ENCODE measurements at places on chromosomes 12 and 14.

GRCh38 chr12:50662116-50662510, 101.8 kb upstream of the ATF1 start:
- no peak for DNase-seq

GRCh38 chr12:85152311-85152729, 116.2 kb downstream of the LRRIQ1 start:
- no peak for DNase-seq

GRCh38 chr14:98173305-98173704, 1098.7 kb downstream of the BCL11B start:
- DNase-seq: no peak

DNA sequence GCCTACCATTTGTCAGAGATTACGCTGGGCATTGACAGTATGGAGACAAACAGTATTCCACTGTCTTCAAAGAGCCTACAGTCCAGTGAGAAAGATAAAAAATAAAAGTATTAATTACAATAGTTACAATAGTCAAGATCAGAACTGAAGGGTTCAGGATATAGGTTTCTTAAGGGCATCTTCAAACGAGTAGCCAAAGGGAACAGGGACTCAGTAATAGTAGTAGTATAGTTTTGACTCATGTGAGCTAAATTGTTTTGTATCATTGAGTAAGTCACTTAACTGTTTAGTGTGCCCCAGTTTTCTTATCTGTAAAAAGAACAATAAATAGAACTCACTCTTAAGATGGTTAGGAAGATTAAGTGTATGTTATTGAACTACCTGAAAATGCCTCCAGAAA, 123.6 kb downstream of the METTL25 start:
- DNase-seq: no peak

GRCh38 chr14:102848830-102849525, 71.7 kb downstream of the TRAF3 start:
- DNase-seq: no peak

DNA sequence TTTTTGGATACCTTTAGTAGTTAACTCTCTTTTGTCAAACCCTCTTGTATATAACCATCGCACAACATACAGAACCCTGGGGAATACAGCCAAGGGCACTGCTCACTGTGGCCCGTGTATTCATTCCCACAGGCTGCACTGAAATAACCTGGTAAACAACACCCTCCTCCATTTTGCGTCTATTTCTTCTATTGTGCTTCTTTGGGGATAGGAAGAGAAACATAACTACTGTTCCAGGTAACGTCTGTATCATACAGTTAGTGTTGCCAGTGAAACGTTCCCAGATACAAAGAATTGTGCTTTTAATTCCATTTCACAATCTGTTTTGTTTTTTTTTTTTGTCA, 9.6 kb downstream of the C12orf76 start:
- DNase-seq: no peak

DNA sequence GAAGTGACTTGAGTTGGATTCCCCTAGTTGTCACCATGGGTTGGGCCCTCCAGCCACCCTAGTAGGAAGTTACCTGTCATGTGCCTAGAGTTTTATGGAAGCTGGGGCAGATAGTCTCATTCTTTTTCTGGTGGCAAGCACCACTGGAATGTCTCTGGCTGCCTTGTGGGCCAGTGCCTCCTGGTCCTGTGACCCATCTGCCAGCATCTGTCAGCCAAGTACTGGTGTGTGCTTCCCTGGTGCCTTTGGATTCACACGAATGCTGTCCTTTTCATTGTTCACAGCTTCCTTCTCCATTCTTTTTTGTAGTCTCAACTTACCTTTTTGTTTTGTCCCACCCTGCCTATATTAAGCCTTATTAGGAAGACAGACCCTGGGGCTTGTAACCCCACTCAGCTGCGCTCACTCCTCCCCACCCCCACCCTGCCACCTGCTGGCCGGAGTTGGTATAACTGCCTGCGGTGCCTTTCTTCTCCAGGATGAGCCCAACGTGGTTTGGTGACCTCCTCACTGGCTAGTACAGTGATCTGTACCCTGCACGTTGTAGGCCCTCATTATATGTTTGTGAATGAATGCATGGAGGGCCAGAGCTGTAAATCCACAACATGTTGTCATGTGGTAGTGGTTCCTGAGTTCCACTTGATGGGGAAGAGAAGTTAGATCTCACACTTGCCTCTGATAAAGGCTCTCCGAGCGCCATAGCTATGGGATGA, 125.7 kb downstream of the TSPAN9 start:
- peak; percentile 28 for DNase-seq

- DNase-seq: no peak
These were observed 14.1 kb upstream of the NOP2 start for GRCh38 chr12:6582196-6582595.

- DNase-seq: no peak
These were observed 12.6 kb downstream of the TMTC1 start for GRCh38 chr12:29771165-29771564.

GRCh38 chr12:125512541-125513298, 447.5 kb downstream of the AACS start:
- no peak for DNase-seq

GRCh38 chr12:11765421-11765816, 115.9 kb downstream of the ETV6 start:
- DNase-seq: no peak

DNA sequence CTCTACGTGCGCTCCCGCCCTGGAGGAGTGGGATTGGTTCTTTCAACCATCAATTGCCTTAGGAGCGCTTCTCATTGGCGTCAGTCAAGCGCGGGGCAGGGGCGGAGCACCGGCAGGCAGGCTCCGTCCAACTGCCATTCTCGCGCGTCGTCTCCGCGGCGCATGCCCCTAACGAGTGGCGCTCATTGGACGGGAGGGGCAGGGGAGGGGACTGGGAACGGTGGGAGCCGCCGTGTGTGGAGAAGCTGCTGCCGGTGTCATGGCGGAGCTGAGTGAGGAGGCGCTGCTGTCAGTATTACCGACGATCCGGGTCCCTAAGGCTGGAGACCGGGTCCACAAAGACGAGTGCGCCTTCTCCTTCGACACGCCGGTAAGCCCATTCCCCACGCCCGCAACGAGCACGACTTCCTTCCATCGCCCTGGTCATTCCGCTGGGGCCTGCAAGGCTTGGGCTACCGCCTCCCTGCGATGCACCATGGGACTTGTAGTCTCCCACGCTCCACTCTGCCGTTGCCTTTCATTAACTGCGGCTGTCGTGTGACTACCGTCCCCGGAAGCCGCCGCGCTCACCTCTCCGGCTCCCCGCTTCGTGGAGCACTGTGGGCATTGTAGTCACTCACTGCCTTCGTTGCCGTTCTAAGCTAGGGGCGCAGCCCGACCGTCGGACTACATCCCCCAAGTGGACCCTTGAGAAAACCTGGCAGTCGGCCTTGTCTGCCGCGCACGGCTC, at the start of gene USP5:
Gene USP5, plus strand, starts transcription at position 230 of the 730 bp plus-strand sequence. Its CDS starts 30 bp downstream, at position 260.
- peak; percentile 98 for DNase-seq

- peak; percentile 87 for DNase-seq
These were observed 16.1 kb upstream of the PLEKHG6 start for GRCh38 chr12:6294156-6295093.

DNA sequence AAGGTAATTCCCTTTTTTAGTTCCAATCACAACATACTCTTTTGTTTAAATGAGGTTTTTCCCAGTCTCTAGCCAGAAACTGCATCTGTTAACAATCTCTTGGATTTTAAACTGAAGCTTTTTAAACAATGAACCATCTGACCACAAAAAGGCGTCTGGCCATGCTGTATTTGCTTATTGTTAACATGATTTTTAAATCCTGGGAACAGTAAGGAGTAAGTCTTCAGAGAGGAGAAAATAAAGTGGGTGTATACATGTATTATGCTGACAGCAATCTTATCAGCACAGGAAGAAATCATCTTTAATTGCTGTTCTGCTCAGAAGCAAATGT, 106.2 kb downstream of the DAAM1 start:
- DNase-seq: no peak

DNA sequence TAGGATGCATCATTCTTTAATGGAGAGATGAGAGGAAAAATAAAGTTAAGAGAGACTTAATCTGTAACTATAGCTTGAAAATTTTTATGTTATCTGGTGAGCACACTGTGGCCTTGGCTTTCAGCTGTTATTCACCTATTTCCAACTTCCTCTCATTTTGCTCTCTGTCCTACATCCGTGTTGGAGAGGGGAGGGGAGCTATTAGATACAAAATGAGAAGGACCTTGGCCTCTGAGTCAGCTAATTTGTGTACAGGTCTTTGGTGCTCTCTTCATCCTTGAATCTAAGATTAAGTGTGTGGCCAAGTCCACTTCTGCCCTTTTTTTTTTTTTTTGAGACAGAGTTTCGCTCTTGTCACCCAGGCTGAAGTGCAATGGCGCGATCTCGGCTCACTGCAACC, 887 bp upstream of the APOBEC1 start:
- peak; percentile 40 for DNase-seq

- DNase-seq: no peak
These were observed 55.0 kb downstream of the TAOK3 start for GRCh38 chr12:118317729-118318128.

GRCh38 chr12:104514092-104514810, 57.5 kb downstream of the CHST11 start:
- DNase-seq: no peak

DNA sequence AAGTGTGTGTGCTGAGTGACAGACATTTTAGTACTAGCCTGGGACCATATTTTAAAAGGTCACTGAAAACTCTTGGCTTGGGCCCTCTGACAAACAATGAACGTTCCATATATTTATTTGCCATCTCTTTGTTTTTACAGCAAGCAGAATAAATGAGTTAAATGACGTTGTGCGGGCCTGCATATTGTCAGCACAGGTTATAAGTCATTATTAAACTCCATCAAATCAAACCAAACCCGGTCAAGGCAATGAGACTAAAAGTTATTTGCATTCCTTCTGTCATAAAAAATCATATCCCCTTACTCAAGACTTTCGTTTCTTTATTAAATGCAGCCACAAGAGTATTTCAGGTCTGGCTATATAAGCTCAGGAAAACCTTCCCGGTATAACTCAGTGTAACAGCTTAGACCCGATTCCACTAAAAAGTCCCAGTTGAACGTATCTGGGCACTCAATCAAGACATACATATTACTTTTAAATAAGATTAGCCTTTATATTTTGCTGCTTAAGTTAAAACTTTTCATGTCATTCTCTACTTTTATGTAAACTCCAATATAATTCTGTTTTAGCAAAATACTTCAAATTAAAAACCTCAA, 84.9 kb downstream of the DICER1 start:
- DNase-seq: no peak

DNA sequence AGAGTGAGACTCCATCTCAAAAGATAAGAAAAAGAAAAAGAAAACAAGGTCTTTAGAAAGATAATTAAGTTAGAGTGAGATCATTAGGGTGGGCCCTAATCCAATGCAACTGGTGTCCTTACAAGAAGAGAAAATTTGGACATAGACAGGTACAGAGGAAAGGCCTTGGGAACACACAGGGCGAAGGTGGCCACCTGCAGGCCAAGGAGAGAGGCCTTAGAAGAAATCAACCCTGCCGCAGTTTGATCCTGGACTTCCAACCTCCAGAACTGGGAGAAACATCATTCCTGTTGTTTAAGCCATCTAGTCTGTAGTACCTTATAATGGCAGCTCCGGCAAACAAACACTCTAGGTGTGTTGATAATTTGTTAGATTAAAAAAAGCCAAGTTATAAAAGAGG, 491.9 kb downstream of the MED13L start:
- no peak for DNase-seq

DNA sequence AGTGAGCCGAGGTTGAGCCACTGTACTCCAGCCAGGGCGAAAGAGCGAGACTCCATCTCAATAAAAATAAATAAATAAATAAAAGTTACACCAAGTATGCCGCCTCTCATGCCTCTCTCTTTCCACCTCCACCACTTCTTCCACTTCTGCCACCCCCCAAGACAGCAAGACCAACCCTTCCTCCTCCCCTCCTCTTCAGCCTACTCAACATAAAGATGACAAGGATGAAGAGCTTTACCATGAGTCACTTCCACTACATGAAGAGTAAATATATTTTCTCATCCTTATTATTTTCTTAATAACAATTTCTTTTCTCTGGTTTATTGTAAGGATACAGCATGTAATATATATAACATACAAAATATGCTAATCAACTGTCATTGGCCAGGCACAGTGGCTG, 3.6 kb upstream of the TMED2 start:
- no peak for DNase-seq

DNA sequence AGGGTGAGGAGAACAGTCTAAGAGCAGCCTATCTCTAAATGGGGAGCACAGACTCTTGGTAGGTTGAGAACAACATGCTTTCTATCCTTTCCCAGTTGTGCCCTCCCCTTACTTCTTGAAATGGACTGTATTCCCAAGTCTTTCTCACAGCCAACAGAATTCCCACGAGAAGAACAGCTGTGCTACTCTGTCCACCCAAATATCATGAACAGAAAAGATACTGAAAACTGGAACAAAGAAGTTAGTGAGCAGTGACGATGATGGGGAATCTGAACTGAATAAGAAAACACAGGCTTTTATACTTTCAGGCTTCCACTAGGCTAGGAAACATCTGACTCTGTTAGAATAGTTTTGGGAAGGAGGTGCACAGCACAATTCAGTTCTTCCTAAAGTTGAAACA, 3.4 kb downstream of the NACA start:
- no peak for DNase-seq

DNA sequence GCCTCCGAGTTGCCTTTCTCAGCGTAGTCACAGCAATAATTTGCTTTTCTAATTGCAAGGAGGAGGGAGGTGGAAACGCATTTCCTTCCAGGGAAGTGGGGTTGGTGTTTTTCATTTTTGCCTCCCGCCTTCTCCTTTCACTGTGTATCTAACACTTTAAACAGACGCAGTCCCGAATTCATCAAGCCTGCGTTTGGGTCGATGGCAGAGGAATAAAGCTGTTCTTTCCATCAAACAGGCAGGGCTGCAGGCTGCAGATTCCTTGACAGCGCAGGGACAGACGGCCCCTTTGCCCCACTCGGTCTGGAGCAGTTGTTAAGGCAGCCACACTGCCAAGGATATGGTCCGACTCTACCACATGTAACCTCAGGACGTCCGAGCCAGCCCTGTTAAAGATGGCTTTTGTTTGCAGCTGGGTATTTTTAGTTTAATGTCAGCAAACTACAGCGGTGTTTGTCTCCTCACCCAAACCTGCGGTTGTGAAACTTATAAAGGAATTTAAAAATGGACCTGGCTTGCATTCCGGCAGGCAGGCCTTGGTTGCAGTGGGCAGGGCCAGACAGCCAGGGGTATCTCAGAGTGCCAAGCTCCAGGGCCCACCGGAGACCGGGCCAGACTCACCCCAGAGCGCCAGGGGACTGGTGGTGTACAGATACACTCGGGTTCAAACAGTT, 2.1 kb downstream of the CHST11 start:
- no peak for DNase-seq

DNA sequence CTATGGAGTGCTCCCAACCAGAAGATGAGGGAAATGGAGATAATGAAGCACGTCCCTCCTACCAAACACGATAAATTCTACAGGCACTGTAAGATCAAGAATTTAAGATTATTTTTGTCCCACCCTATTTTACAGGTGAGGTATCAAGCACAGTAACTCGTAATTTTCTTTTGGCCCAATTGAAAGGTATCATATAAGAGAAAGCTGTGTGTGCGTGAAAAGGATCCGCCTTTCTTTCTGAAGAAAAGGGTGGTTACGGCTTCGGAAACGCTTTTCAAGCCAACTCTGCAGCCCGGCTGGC, 733 bp upstream of the KLHDC2 start:
- no peak for DNase-seq

- peak; percentile 18 for DNase-seq
These were observed 29.7 kb upstream of the NR2C1 start for GRCh38 chr12:95102916-95103671.

Data from HepG2 (cell line).